ENCODE measurements at places on chromosomes 7 and 10.
A peak's percentile ranks its signal among the peaks of the same experiment; 100 is the strongest.

DNA sequence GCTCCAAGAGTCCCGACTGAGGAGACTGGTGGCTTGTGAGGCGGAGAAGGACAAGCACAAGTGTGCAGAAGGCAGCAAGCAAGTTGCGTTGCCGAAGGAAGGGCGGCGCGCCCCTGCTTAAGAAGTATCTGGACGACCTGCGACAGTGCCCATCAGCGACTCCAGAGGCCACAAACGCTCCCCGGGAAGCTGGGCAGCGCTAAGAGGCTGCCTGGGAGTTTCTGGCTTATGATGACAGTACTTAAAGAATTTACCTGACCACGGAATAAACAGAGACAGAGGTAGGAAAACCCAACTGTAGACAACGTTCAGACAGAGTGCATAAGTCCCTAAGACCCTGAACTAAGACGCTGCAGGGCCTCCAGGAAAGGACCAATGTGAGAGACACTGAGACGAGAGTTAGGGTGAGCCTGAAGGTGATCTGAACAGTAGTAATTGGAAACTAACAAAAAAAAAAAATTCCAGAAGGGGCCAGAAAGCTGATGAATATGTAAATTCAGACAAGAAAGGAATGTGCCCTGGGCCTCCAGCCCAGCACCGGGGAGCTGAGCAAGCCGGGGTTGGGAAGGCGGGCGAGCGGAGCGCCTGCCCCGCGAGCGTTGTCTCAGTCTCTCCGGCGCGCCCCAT, 1.0 kb downstream of the OSBPL3 start:
- no peak for DNase-seq

- peak; percentile 34 for DNase-seq
Measured at GRCh38 chr10:99766302-99766681, 16.1 kb upstream of the ABCC2 start.

GRCh38 chr10:62046522-62047227, 145.2 kb downstream of the ARID5B start:
- DNase-seq, result no peak

DNA sequence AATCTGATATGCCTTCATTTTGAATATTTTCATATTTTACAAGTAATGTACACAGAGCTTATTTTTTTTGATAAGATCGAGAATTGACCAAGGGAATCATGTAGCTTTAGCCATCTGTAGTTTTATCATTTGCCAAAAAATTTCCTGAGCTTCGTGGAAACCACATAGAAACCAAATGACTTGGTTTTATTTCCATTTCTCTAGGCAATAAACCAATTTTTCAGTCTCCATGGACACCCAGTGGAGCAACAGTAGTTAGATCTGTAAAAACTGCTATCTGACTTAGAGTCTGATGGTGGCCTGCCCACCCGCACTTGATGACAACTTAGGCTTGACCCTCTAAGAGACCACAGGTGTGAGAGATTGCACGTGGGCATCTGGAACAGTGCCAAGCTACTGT, 127.8 kb upstream of the CDK6 start:
- no peak for DNase-seq

DNA sequence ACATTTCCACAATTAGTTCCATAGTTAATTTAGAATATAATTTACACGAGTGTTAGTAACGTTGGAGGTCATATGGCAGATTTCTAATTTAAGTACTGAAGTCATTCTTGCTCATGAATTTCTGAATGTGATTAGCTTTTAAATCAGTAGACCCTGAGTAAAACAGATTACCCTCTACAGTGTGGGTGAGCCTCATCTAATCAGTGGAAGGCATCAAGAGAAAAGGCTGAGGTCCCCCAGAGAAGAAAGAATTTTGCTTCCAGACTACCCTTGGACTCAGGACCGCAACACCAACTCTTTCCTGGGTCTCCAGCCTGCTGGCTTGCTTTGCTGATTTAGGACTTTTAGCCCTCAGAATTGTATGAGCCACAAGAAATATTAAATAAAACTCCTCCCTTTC, 33.2 kb downstream of the IFT22 start:
- DNase-seq, result no peak

GRCh38 chr7:17844514-17845196, 95.6 kb downstream of the SNX13 start:
- no peak for DNase-seq

DNA sequence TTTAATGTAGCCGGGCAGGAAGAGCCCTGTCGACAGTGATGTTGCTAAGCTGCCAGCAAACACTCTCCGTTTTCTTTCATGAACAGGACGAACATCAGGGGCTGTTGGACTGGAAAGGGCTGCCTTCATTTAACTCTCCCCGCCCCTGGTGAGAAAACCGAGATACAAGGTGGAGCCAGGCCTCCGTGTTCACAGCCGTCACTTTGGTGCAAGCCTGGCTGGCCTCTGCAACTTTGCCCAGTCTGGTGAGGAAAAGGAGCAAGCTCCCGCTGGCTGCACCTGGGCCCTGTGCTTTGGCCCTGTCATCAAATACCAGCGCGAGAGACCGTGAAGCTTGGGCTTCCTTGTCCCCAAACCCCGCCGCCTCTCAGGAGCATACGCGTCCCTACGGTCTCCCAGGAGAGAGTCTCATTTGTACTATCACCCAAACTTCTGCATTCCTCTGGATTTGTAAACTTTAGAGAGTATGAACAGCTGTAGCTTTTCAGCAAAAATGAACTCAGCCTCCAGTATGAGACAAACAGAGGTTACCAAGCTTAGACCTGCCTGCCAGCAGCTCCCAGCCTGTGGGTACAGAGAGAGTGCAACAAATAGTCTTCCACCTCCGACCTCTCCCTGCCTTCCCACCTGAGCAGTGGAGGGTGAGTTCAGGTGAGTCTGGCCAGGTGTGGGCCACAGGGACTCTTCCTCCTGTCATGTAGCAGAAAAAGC, 445.3 kb upstream of the MGMT start:
- no peak for DNase-seq

- no peak for DNase-seq
Measured at GRCh38 chr10:124065382-124066125, 27.8 kb downstream of the CHST15 start.

GRCh38 chr10:25102147-25102822, 72.5 kb upstream of the GPR158 start:
- DNase-seq, result no peak

- DNase-seq, result no peak
Measured at GRCh38 chr7:152673897-152674296, 2.0 kb downstream of the XRCC2 start.

- no peak for DNase-seq
Measured at GRCh38 chr10:15548331-15548730, 171.4 kb downstream of the ITGA8 start.

DNA sequence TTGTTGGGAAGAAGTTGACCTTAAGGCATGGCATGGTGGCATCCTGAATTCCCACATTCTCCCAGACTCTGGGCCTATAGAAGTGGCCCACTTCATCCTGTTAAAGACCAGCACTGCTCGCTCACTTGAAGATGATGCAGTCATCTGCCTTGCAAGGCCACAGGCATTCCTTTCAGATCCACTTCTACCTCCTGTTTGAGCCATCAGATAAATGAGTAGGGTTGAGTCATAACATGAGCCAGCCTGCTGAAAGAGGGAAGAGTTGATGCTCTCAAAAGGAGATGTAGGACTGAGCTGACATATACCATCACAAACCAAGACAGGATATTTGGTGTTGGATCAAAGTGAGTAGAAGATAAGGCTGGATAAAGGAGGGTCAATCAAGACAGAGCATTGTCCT, 1.5 kb upstream of the EBLN1 start:
- DNase-seq, result no peak

DNA sequence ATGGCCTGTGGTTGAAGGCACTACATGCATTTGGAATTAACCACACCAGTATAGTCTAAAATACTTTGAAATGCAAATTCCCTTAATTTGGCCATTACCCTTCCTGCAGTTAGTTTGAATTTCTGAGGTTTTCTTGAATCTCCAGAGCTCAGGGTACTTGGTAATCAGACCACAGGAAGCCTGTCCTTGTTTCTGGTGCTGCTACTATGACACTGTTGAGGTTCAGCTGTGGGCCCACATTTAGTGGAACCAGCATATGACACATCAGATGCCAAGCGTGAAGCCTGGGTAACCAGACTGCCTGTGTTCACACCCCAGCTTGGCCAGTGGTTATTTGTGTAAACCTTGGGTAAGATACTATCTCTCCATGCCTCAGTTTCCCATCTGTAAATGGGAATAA, 124.3 kb downstream of the SNX10 start:
- DNase-seq, result no peak

GRCh38 chr7:37531225-37531624, 82.6 kb upstream of the ELMO1 start:
- no peak for DNase-seq

DNA sequence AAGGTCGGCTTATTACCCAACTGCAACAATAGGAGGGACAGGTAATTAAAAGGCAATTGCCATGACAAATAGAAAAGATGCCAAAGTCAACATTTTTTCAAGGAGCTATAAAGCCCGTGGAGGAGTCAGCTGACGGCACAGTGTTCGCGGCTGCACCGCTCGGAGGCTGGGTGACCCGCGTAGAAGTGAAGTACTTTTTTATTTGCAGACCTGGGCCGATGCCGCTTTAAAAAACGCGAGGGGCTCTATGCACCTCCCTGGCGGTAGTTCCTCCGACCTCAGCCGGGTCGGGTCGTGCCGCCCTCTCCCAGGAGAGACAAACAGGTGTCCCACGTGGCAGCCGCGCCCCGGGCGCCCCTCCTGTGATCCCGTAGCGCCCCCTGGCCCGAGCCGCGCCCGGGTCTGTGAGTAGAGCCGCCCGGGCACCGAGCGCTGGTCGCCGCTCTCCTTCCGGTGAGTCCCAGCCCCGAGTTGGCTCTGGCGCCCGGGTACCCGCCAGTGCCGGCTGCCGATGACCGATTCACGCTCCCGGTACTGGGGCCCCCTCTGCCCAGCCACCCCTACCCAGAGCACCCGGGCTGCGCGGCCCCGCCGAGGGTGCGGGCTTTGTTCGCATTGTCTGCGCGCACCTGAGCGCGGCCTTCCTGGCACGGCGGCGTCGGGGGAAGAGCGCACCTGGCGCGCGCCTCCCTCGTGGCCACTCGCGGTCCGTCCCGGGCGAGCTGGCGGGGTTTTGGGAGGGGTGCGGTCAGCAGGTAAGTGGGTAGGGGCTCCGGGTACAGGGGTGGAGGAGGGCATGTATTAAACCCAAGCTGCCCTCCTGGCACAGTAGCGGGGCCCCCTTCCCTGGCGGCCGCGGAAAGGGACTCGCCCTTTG, at the start of gene VWA2:
Gene VWA2 (plus strand): TSS at position 138 of the 877 bp plus-strand sequence. CDS start 9,460 bp downstream, outside the sequence.
- DNase-seq, result no peak

DNA sequence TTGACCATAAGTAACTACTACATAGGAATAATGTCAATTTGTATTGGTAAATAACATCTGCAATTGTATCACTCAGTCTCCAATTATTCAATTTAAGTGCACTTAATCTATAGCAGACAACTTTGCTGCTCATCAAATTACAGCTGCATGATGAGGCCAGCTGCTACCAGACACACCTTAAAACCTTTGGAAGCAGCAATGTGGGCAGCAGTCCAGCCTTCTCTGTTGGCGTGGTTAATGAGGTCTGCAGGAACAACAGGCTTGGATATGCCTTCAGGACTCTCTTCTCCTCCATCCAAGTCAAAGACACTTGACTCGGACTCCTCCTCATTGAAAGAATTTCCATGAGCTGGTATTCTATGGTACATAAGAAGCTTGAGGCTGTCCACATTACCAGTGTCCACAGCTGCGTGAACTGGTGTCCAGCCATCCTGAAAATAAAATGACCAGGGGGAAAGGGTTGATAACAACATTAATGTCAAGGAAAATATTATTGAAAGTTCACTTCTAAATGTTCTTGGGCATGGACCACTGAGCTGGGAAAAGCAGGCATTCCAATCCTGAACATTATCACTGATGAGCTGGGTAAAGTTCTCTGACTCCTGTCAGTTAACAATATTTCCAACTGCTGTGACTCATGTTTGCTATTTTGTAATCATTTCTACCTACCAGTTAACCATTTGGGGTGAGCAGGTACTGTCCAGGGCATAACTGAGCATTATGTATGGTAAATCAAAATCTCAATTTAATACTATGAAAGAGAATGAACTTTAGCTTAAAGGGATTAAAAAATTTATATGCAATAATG, 95.7 kb downstream of the CTTNBP2 start:
- no peak for DNase-seq

- peak; percentile 76 for DNase-seq
Measured at GRCh38 chr7:2719007-2719406, 31.0 kb downstream of the AMZ1 start.

GRCh38 chr7:26612742-26613141, 251.6 kb downstream of the SKAP2 start:
- no peak for DNase-seq

- no peak for DNase-seq
Measured at GRCh38 chr10:6117711-6118110, 28.9 kb downstream of the RBM17 start.

- DNase-seq, result no peak
Measured at GRCh38 chr7:136143271-136143670, 166.1 kb upstream of the MTPN start.

GRCh38 chr10:47183704-47184041, 116.3 kb upstream of the GDF10 start:
- no peak for DNase-seq

DNA sequence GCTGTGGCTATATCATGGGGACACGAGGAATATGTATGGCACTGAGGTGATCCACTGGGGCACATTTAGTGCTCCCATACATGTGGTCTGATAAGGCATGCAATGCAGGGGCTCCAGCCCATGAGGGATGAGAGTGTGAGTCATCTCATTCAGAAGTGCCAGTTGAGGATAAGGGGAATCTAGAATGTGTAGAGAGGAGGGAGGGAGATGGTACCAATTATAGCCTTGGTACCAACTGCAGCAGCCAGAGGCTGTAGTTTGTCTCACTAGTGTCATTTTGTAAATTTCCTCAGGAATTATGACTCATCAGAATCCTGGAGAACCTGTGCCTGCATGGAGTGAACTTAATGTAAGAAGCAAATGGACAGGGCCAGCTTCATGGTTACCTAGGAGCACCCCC, 46.2 kb downstream of the LAMB4 start:
- DNase-seq, result no peak

- DNase-seq, result no peak
Measured at GRCh38 chr7:80134536-80135308, at the start of gene GNAI1. Gene GNAI1, plus strand, starts transcription at chr7:80134831. Its CDS starts 330 bp downstream, at chr7:80135161.

- DNase-seq, result no peak
Measured at GRCh38 chr7:17535776-17536175, 237.3 kb downstream of the AHR start.

GRCh38 chr10:110737886-110738634, 93.9 kb downstream of the RBM20 start:
- DNase-seq, result no peak

GRCh38 chr10:71232089-71232998, 20.0 kb downstream of the UNC5B start:
- DNase-seq, result no peak

GRCh38 chr7:147858421-147858820, 732.1 kb upstream of the C7orf33 start:
- DNase-seq, result no peak

DNA sequence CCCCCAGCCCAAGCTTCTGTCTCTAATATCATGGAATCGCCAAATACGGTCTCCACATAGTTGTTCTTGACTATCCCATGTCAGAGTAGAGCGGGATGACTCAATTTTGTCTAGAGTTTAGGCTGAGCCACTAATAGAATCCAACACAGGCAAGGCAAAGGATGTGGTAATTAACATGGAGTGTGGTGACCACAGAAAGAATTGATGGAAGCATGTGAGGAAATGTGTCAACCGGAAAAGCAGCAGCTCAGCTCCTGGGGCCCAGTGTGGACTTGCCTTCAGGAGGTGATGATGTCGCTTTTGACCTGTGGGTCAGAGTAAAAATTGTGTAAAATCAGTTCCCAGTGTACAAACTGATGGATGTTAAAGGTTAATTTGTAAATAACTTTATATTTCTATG, 139.3 kb upstream of the KLF6 start:
- no peak for DNase-seq

Data from GM20000 (cell line).